ENCODE measurements at places on chromosomes 5 and 9.

- DNase-seq: no peak
These were observed 47.4 kb downstream of the ADAM19 start for GRCh38 chr5:157528036-157528632.

GRCh38 chr9:79489261-79490000 lies 82.3 kb upstream of the TLE4 start:
- no peak for DNase-seq

DNA sequence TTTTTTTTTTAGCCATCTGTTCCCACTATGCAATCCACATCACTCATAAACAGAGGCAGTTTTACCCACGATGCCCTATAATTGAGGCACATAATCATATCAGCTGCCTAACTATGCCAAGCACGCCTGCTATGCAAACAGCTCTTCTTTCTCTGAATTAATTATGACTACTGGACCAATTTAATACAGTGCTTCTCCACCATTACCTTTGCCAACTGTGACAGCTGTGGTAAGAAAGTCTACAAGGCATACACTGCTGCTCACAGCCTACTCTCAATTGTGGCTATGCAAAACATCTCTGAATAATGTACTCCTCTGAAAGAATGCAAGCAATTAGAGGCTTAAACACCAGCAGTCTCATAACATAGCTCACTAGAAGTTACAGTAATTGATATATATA lies 97.1 kb downstream of the DTWD2 start:
- no peak for DNase-seq

- DNase-seq: no peak
These were observed 28.1 kb downstream of the SOX30 start for GRCh38 chr5:157624144-157624543.

- DNase-seq: no peak
These were observed 117.3 kb downstream of the GDNF start for GRCh38 chr5:37722236-37723161.

DNA sequence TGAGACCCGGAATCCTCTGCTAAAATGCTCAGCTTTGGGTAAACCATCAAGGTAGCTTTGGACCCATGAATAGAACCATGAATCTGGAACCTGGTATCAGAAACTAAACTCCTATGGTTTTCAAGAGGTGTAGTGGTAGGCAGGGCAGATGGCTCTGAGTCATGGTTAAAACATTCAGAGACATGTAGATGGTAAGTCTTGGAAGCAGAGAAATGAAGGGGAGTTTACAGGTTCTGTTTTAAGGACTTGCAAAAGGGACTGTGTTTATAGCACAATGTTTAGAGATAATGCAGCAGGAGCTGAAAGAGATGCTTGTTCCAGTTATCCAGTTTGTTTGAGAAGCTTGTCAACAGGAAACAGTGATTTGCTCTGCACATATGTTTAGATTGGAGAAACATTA lies 36.0 kb upstream of the FBN2 start:
- no peak for DNase-seq

DNA sequence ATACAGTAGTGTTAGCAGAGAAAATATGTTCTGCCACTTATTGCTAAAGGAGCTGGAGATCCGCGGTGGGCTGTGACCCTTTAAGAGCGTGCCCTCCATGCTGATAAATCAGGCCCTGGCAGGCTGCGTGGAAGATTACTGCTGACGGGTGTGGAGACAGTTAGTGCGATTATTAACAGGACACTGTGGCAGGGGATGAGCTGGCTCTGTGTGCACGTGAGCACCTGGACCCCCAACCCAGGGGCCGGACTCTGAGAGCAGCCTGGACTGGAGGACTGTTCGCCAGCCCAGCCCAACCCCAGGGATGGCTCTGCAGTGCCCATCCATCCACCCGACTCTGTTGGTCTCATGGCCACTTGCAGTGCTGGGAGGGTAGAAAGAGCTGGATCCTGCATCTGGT lies 162.0 kb downstream of the MELK start:
- DNase-seq: no peak

- no peak for DNase-seq
These were observed 296.7 kb downstream of the HINT1 start for GRCh38 chr5:130868186-130868840.

DNA sequence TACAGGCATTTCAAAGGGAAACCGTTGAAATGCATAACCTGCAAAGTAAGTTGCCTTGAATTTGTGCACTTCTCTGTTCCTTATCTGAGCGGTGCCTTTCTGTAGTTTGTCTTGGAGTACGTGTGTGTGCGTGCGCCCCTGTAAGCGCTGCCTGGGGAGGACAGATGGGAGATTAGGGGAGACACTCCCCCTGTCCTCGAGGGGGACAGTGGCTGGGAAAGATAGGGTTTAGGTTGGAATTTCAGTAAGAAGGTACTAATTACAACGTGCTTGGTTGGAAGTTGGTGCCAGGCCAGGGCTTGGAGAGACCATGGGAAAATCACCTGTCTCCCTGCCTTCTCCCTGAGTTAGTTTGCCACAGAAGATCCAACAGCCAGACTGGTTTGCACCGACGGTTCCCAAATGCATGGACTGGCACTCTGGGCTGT lies 73.2 kb downstream of the PIK3R1 start:
- peak; percentile 70 for DNase-seq

Data from liver (tissue), 10 donors.